8988T (cell line): ENCODE measurements at places on chromosomes 7 and 10.

DNA sequence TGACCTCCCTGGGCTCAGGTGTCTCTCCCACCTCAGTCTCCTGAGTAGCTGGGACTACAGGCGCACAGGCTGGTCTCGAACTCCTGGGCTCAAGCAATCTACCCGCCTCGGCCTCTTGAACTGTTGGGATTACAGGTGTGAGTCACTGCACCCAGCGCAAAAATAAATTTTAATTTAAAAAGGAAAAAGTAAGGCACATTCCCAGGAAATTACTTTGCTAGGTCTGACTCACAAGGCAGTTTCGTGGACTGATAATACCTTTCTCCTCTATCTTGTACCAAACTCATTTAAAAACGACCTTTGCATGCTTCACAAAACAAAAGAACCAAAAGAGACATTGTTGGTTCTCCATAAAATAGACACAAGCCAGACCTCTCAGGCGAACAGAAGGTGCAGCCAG is 29.7 kb downstream of the PARP12 start:
- DNase-seq = no peak

- DNase-seq = no peak
These were observed 6.0 kb upstream of the SMNDC1 start for GRCh38 chr10:110310741-110311140.

DNA sequence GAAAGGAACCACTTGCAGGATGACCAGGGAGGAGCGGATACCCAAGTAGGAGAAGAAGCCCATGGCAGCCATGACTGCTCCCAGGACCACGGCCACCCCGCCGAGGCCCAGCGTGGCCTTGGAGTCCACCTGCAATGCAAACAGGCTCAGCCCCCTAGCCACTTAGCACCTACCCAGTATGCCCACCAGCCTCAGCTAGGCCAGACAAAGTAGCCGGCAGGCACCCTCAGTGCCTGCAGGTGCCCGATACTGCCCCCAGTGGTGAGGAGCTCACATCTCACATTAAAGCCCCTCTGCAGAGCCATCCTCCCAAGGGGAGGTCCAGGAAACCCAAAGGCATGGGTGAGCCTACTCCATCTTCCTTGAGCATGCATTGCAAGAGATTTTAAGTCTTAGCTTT is 6.6 kb downstream of the NPC1L1 start:
- DNase-seq = peak; percentile 81

GRCh38 chr10:71236286-71236685 is 23.9 kb downstream of the UNC5B start:
- DNase-seq = no peak

GRCh38 chr7:155665957-155666287 is 21.5 kb downstream of the RBM33 start:
- DNase-seq = no peak

DNA sequence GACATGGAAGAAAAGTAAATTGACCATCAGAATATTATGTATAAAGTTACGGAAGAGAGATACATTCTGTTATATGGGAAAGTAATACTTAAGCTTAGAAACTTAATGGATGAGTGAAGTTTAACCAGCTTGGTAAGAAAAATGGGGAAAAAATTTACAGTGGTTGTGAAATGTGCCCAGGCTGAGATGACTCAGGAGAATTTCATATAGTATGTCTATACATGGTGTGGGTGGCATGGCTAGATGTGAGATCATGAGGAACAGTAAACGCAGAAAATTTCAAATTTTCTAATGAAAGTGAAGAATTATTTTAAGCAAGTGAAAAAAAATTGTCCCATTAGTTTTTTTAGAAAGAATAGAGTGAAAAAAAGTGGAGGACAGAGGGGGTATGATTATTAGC is 552.5 kb upstream of the SORCS1 start:
- DNase-seq = no peak

DNA sequence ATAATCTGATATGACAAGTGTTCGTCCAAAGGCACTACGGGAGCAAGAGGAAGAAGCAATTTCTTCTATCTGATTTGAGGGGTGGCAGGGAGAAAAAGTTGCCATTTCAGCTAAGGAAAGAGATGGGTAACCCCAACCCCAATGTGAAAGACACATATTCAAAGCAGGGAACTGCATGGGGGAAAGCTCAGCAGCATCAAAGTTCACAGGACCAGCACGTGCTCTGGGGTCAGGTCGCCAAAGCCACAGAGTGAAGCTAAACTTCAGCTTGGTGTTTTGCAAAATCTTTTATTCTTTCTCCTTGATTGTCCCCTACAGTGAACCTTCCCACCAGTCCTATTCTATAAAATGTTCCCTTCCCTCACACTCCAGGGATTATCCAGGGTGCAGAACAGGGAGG is 112.8 kb upstream of the PPP2R2D start:
- DNase-seq = no peak

DNA sequence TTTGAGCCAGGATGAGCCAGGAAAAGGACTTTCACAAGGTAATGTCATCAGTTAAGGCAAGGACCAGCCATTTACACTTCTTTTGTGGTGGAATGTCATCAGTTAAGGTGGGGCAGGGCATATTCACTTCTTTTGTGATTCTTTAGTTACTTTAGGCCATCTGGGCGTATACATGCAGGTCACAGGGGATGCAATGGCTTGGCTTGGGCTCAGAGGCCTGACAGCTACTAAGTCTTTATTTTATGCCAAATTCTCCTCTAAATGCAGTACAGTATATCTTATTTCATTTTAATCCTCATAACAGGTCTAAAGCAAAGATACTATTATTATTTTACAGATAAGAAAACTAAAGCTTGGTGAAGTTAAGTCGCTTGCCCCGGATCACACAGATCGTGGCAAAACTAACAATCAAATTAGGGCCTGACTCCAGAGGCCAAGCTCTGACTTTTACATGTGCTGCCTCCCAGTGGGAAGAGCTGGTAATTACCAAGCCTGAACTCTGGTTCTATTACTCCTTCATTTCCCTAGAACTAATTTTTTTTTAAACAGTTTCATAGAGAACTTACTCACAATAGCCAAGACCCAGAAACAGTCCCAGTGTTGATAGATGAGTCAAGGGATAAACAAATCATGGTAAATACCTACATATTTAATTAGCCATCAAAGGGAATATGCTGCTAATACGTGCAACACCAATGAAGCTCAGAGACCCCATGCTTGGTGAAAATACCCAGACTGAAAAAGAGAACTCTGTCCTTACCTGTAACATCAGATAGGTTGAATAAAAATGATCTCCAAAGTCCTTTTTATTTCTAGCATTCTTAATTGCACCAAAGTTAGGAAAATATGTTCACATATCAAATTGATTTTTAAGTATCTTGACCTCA is 35.4 kb downstream of the C7orf25 start:
- DNase-seq = no peak

GRCh38 chr10:13396369-13396768 is 48.3 kb upstream of the SEPHS1 start:
- no peak for DNase-seq

DNA sequence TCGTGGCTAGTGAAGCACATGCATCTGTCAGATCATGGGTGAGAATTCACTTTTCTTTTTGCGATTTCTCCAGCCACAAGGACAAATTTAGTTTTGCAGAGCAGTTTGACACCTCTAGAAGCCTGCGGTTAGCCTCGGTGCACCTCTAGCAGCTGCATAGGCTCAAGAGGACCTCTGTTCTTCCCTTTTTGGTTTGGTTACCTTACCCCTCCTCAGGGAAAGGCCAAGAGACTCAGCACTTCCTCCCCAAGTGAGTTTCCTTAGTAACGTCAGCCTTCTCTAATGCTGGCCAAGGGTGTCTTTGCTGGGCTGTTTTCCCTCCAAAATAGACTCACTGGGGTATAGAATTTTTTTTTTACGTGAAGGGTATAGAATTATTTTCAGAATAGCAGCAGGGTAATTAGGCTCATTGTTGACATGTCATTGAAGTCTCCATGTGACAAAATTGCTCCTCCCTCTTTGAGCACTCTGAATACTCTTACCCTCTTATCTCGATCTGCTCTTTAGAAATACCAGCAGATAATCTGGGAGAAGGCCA is 97.8 kb downstream of the AUTS2 start:
- DNase-seq = no peak

- DNase-seq = no peak
These were observed 178.5 kb downstream of the KCNMA1 start for GRCh38 chr10:77458986-77459590.

- no peak for DNase-seq
These were observed 121.6 kb downstream of the TMEM168 start for GRCh38 chr7:112668561-112668960.

- DNase-seq = no peak
These were observed 10.9 kb downstream of the C10orf71 start for GRCh38 chr10:49309691-49310411.

DNA sequence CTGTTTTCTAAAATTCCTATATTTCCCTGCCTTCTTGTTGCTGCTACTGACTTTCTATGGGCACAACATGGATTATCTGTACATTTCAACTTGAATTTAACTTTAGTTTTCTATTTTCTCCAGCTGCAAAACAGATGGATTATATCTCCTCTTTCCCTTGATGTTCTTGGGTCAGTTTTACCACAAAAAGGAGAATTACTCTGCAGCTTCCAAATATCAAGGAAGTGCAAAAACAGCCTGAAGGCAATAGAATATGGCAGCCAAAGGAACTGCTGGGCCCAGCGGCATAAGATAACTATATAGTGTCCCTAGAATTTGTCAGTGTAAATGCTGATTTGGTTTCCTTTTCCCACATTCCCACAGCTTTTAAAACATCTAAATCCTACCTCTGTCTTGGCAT is 29.1 kb downstream of the CPED1 start:
- DNase-seq = no peak

GRCh38 chr7:159104188-159104920 is 40.3 kb downstream of the VIPR2 start:
- no peak for DNase-seq

- no peak for DNase-seq
These were observed 341.3 kb upstream of the SEMA3C start for GRCh38 chr7:81260152-81260551.

DNA sequence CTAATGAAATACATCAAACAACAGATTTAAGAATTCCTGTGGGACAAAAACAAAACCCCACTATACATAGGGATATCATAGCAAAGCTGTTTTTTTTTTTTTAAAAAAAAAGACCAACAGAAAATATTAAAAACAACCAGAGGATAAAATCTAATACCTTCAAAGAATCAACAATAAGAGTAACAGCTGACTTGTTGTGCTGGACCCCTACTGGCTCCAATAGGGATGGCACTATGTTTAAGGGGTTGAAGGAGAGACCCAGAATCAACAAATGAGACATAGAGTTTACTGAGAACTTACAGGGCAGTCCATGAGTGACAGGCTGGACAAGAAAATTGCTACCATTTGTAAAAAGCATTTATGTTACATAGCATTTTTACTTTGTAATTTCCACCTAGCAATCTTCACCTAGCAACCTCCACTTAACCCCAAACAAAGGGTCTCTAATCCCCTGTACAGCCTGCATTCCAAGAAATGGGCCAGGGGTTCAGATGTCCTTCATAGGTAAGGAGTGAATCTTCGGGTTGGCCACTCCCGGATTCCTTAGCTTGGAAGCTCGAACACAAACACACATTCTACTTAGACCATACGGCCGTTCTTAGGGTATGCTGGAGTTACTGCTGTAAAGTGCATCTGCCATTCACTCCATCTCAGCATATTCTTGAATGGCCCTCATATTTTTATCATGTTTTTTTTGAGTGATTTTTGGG is 25.8 kb downstream of the ASZ1 start:
- DNase-seq = no peak

DNA sequence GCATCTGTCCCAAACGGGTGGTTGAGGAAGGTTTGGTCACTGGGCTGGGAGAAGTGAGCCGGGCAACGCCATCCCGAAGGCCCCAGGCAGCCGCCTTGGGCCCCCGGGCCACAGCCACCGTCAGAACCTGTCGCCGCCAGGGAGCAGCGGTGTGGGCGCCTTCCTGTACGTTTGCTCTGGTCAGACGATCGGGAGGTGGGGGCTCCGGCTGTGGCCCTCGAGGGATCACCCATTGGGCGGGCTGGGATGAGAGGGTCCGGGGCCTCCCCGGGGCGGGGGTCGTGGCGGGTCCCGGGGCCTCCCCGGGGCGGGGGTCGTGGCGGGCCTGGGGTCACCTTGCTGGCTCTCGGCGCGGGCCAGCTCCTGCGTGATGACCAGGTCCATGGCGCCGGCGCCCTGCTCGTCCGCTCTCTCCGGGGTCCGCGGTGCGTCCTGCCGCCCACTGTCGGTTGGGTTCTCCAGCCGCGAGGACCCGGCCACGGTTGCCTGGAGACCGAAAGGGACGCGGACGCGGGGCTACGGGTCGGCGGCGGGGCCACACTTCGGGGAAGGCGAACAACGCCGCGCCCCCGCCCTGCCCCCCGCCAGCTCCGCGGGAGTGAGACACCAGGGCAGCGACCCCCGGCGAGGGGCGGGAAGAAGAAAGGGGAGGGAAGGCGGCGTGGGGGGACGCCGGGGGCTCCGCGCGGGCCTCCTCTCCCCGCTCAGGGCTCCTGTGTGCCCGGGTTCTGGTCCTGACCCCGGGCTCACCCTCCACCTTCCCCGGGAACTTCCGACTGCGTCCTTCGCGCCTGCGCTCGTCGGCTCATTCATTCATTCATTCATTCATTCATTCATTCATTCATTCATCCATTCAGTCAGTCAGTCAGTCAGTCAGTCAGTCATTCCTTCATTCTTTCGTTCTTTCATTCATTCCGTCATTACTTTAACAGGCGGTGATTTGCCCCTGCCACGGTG is at the start of gene CFAP46:
Gene CFAP46 (minus strand): TSS at position 470 of the 957 bp plus-strand sequence. CDS start 86 bp downstream, at position 384.
- no peak for DNase-seq

- no peak for DNase-seq
These were observed 8.7 kb upstream of the CAMK2B start for GRCh38 chr7:44333911-44334733.

GRCh38 chr7:141674171-141674671 is 27.7 kb downstream of the DENND11 start:
- DNase-seq = no peak
